ENCODE measurements at places on chromosomes 12 and 14.

- no peak for DNase-seq
- no peaks in the 10 kb centered on the region for H3K36me3 ChIP-seq
- H3K4me3 ChIP-seq = no peak overlapping the region
- H3K27me3 ChIP-seq = no peaks in the 10 kb centered on the region
Observed at GRCh38 chr14:70909733-70910614, 2.7 kb downstream of the PCNX1 start.

GRCh38 chr14:74429221-74429691 is 3.2 kb upstream of the SYNDIG1L start:
- H3K27ac ChIP-seq = no peak overlapping the region
- H3K36me3 ChIP-seq = no peaks in the 10 kb centered on the region
- no peaks in the 10 kb centered on the region for H3K27me3 ChIP-seq
- DNase-seq = no peak
- H3K4me1 ChIP-seq = no peaks in the 10 kb centered on the region

- H3K36me3 ChIP-seq = no peaks in the 10 kb centered on the region
- no peaks in the 10 kb centered on the region for H3K4me1 ChIP-seq
Observed at GRCh38 chr14:79638672-79639266, 572.5 kb downstream of the DIO2 start.

DNA sequence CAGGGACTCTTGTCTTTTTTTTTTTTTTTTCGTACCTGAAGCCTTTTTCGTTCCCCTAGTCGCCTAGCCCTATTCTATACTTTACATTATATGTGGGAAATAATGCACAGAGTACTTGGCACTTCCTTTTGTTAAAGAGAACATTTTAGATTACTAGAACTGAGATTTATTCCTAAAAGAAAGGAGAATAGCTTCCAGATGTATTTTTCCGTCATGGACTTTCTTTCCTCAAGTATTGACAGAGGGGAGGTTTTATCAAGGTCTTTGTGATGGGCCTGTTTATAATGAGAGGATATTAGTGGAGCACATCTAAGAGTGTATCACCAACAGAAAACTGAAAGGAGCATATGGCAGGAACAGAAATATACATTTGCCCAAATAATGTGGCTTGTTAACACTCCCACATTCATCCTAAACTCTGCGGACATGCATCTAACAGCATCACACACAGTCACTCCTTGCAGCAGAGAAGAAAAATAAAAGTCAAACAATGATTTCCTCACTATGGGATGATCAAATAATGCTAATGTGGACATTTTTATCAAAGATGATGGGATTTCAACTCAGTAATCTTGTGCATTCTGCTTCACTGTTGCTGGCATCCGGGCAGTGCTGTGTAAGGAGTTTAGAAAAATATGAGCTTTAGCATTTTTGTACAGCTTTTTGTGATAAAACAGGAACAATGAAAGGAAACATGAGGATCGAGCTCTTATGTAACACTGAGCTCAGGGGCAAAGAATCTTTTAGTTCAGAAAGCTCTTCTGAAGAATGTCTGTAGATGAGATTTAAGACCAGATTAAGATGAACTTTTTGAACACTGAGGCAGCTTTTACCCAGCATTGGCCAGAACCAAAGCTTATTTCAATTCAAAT is 183.1 kb downstream of the EGLN3 start:
- no peaks in the 10 kb centered on the region for H3K27me3 ChIP-seq
- no peaks in the 10 kb centered on the region for H3K36me3 ChIP-seq
- no peak overlapping the region for H3K4me3 ChIP-seq
- no peak overlapping the region for H3K27ac ChIP-seq

GRCh38 chr12:53770281-53770680 is 18.5 kb upstream of the CISTR start:
- H3K27me3 ChIP-seq = no peaks in the 10 kb centered on the region
- no peaks in the 10 kb centered on the region for H3K4me1 ChIP-seq
- H3K27ac ChIP-seq = no peak overlapping the region
- DNase-seq = no peak

DNA sequence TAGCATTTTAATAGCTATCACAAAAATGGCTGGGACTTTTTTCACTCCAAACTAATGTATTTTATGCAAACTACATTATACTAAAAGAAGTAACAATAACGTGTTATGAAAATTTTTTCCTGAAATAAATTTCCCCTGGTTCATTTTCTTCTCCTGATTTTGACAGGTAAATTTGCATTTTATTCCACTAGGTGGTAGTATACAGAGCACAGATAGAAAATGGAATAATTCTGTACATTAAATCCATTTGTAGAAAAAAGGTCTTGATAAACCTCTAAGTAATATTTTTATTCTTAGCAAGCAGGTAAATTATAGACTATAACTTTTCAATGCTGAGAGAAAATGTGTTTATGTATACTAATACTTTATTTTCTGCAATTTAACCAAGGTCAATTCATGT is 96.5 kb downstream of the BCAT1 start:
- H3K4me1 ChIP-seq = no peaks in the 10 kb centered on the region
- no peak for DNase-seq

DNA sequence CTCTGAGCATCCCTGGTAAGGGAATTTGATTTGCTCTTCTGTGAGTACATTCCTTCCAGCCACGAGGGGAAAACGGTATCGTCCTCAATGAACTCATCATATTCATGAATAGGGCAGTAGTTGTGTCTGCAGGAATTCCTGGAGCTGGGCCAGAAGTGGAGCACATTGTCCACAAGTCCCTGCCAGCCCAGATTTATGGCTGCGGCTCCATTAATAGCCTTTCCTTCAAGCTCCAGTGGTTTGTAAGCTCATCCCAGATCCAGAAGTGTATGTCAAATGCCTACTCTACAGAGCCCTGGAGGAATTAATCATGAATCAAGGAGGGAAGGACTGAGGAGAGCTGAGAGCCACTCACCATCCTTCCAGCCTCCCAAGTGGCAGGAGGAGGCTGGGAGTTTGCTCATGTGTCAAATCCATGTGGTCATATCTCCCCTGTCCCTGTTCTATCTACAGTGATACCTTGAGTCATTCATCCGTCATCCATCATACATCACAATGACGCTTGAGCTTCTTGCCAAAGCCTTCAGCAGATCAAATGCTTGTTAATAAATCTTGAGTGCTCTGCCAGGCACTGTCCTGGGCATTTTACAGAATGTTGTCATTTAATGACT is 65.5 kb downstream of the SVOP start:
- H3K4me1 ChIP-seq = no peaks in the 10 kb centered on the region
- H3K27ac ChIP-seq = no peak overlapping the region
- H3K27me3 ChIP-seq = no peaks in the 10 kb centered on the region
- no peaks in the 10 kb centered on the region for H3K36me3 ChIP-seq

GRCh38 chr14:20456971-20457370 is 1.9 kb downstream of the APEX1 start:
- no peak overlapping the region for H3K4me3 ChIP-seq
- peaks cover 4% of the 10 kb centered on the region for H3K36me3 ChIP-seq
- no peak overlapping the region for H3K27ac ChIP-seq

DNA sequence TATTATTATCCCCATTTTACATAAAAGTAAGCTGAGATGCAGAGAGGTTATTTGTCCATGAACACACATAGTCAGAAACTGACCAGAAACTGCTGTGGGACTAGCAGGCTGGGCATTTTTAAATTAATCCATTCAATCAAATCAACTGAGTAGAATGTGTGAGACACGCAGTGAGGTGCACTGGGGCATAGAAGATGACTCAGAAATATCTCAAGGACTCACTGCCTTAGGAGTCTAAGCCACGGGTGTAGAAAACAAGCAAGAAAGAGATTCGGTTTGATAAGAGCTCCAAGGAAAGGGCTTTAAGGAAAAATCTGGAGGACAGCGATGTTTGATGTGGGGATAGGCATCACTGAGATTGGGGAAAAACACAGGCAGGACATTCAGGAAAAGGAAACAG is 127.8 kb downstream of the ANO2 start:
- no peak overlapping the region for H3K4me3 ChIP-seq
- no peak for DNase-seq
- no peaks in the 10 kb centered on the region for H3K4me1 ChIP-seq
- H3K27ac ChIP-seq = no peak overlapping the region
